ENCODE measurements at places on chromosomes 12 and 14.

DNA sequence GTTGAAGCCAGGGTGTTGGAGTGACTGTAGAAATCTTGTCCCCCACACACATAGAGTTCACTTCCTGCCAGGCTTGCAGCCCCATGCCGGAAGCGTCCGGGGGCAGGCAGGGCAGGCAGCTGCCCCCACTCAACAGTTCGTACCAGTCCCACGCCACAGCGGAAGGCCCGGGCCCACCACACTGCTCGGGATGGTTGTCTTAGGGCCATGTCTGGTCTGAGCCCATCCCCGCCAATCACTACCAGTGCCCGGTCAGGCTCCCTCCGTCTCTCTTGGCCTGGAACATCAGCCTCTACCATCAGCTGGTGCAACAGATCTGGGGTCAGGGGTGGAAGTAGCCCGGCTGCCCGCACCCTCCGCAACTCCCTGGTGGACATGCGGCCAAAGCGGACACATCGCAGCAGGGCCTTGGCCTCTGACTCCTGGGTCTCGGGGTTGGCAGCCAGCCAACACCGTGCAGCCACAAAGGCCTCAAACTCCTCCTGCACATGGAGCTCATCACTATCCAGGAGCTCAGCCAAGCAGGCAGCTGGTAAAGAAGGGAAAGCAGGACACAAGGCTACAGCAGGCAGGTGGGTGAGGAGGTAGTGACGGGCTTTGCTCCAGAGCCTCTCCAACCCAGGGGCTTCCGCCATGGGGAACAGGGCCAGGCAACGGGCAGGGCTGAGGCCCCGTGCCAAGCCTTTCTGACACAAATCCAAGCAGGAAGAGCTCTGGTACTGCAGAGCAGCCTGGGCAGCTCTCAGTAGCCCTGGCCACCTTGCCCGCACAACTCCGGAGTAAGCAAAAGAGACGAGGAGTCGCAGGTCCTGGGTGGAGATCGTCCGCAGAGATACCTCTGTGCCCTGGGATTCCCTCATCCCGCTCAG, 5.9 kb downstream of the KLHL33 start:
- no peak for DNase-seq

DNA sequence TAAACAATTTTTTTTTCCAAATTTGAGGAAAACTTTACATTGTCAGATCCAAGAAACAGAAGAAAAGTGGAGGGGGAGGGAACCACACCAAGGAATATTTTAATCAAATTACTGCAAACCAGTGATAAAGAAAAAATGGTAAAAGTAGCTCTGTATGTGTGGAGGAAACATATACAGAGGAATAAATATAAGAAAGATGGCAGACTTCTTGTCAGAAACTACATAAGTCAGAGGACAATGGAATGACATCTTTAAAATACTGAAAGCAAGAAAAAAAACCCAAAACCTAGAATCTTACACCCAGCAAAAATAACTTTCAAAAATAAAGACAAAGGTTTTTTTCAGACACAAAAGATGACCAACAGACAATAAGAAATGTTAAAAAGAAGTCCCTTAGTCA, 10.2 kb upstream of the LLPH start:
- no peak for DNase-seq

DNA sequence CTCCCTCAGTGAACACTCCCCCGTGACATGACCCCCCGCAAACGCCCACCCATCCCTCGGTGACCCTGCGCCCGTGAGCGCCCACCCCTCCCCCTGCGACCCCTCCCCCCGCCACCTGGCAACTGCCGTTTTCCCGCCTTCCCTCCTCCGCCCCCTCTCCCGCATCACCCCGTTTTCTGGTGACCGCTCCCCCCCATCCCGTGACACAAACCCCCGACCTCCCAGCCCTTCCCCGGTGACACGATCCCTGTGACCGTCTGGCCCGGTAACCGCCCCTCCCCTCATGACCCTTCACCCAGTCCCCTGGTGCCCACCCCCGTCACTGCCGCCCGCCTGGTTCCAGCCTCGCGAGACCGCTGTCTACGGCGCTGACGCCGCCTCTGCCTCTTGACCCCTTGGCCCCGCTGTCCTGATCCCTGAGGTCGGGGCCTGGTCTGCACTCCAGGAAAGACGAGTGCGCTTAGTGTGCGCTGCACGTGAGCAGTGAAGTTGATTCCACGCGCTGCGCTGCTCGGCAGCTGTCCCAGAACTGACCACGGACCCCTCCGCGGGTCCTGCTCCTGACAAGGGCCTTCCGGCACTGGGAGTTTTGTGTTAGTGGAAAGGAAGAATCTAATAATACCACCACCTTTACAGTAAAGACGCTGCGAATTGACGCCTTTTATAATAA, 59.4 kb downstream of the DDX51 start:
- peak; percentile 85 for DNase-seq

DNA sequence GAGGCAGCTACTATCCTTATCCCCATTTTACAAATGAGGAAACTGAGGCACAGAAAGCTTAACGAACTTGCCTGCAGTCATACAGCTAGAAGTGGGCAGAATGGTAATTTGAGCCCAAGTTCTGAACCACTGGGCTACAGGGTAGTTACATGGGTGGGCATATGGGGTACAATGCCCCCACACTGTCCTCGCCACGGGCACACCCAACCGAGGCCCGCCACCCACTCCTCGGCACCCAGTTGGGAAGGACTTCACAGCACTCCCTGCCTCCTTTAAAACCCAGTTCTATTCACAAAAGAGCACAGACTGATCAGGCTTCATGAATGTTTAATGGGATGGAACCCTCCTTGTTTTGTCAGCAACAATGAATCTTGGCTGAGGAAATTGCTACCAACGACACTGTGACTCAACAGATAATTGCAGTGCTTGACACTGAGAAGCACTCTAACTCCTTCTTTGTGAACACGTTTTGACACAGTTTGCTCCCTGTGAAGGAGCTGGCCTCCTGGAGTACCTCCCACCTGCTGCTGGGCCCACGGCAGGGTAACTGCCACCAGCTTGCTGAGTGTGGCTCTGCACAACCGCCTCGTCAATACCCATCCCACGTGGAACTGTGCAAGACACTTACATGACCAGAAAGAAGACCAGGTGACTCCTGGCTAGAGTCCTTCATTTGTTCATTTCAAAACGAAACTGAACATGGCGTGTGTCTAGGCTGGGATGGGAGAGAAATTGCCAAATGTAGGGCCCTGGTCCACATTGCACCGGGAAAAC, 63.5 kb downstream of the CLMN start:
- DNase-seq: no peak

DNA sequence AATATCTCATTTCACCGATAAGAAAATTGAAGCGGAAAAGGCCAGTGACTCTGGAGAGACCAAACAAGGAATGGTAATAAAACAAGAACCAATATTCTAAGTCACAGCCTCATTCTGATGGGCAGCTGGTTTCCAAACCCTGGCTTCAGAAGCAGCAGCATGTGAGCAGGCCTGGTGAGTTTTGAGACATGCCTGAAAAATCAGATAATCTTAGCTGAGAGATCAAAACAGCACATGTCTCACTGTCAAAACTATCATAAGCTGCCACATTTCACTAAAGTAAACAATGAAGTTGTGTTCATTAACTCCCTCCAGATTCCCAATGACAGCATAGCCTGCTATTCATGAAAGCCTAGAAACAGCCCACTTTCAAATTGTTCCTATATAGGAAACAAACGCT, 36.5 kb downstream of the CIT start:
- no peak for DNase-seq

DNA sequence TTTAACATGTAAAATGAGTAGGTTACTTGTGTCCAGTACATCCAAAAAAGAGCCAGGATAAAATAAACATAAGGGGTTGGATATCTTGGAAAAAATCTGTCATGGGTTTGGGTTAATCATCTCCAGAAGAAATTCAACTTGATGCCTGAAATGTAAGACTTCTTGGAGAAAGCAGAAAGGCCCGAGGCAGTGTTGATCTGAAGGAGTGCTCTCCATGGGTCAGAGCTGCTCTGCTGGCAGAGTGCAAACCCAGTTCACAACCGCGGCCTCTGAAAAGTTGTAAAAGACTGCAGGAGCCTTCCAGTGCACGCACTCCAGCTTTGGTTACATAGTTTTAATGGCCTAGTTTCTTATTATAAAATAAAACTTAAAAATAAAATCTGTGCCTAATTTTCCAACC, 97.3 kb upstream of the ALX1 start:
- no peak for DNase-seq

- DNase-seq: peak; percentile 37
Observed at GRCh38 chr12:538731-539539, 79.2 kb downstream of the B4GALNT3 start.
